Activated B cell treated with CpG ODN at 0.5 μM for 24 hours (primary cell): ENCODE measurements at places on chromosomes 3 and 15.
A peak's percentile ranks its signal among the peaks of the same experiment; 100 is the strongest.

DNA sequence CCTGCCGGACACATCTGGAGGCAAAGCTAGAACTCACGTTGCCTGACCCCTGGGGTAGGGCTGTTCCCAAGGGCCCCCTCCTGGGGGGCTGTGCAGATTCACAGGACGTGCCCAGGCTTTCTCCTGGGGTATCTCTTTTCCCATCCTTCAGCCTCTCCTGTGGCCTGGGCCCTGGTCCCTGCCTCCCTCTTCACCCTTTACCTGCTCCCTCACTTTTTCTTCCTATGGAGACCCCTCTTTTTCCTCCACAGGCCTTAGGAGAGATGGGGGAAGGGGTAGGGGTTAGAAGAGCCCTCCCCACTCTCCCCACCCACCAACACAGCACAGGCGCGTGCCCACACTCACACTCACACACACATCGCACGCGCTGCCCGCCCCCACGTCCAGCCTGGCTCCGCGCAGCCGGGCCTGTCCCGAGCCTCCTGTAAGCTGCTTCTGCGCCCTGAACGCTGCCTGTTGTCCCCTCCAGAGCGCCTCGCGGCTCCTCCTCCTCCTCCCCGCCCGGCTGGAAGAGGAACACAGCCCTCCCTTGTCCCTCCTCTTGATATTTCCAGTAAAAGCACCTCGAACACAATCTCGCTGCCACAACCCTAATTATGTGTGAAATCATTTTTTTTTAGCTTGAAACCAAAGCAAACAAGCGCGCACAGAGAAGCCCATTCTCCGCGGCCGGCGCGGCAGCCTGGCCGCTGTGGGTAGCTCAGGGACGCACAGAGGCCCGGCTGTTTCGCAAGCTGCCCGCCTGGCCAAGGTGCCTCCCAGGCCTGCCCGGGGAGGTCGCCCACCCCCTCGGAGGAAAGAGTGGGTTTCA, 33.9 kb upstream of the ACAN start:
- DNase-seq, result no peak
- H3K36me3 ChIP-seq, result peaks cover 5% of the 10 kb centered on the region
- peaks cover 34% of the 10 kb centered on the region for H3K27me3 ChIP-seq
- H3K4me3 ChIP-seq, result no peak overlapping the region
- no peaks in the 10 kb centered on the region for H3K4me1 ChIP-seq

DNA sequence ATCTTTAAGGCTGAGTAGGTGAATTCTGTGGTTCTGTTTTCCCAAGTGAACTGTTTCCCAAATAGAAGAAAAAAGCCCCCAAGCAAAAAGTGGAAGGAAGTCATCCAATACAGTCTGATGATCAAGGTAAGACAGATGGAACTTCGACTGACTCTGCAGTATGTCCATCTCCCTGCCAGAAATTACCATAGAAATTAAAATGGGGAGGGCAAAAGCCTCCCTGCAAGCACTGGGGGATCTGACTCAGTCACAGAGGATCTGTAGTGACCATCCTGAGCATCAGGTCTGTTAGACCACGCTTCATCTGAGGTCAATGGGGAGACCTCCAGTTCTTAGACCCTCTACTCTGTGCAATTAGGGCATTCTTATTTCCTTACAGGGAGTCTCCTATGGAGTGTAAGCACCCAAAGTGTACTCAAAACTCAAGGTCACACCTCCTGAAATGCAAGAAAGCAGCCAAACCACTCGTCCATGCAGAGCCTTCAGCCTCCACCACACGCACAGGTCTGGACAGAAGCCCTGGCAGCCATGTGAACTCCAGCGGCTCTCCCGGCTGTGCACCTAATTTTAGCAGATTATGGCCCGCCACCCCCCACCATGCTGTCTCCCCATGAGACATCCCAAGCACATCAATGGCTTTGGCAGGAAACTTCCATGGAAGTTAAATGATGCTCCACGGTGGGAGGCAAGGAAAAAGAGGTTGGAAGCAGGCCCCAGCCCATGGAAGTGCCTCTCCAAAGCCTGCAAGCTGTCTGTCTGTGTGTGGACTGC, 348.7 kb downstream of the NTRK3 start:
- no peak for DNase-seq
- H3K27ac ChIP-seq, result no peak overlapping the region
- H3K4me3 ChIP-seq, result no peak overlapping the region
- no peaks in the 10 kb centered on the region for H3K4me1 ChIP-seq
- H3K27me3 ChIP-seq, result no peaks in the 10 kb centered on the region
- no peaks in the 10 kb centered on the region for H3K36me3 ChIP-seq

DNA sequence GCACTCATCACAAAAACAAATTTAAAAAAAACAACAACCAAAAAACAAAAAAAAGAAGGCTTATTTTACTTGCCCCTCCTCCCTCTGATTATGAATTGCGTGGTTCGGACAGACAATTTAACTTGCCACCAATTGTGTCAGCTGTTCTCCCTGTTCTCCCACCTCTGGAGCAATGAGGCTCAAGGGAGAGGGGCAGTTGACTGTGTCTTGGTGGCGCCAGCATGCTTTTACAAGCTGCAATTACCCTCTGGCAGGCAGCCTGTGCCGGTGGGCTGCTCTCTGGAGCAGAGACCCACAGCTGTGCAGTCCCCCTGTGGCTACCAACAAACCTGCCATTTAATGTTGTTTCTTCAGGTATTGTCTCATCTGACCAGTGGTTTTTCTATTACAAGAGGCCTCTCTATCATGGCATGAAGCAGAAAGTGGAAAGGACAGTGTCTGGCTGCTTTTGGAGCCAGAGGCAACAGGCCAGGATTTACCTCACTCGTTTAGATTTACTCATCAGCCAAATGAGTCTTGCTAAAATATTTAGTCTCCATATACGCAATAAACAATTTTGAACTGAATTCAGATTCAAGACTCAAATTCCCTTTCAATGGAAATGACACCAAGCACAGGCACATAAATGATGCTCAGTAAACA, 192.0 kb upstream of the TPRG1 start:
- no peak for DNase-seq
- peaks cover 8% of the 10 kb centered on the region for H3K4me1 ChIP-seq
- H3K4me3 ChIP-seq, result no peak overlapping the region
- no peaks in the 10 kb centered on the region for H3K36me3 ChIP-seq
- peaks cover 13% of the 10 kb centered on the region for H3K27me3 ChIP-seq
- H3K27ac ChIP-seq, result no peak overlapping the region

DNA sequence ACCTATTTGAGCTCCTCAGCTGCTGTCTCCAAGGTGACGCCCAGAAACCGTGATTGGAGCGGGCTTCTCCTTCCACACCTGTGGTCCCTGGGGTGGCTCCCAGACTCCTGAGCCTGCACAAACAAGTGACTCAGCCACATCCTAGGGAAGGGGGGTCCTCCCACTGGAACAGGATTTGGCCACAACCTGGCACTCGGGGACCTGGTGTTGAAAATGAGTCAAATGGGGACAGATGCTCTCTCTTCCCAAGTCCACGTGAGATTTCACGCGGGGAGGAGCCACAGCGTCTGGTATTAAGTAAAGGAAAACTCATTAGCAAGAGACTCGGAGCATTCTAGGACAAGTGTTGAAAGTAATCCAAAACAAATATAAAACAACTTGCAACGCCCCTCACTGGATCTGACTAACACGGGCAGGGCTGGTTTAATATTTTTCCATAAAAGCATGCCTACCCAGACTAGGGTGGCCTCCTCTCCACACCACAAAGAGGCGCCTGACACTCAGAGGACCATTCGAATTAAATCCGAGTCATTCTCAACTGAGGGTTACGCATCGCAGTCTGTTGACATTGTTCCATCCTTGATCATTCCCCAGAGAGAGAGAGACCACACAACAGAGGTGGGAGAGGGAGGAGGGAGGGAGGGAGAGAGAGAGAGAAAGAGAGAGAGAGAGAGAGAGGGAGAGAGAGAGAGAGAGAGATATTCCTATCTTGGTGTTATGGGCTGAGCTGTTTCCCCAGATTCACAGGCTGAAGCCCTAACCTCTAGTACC, 74.4 kb downstream of the MGLL start:
- no peak for DNase-seq
- peaks cover 32% of the 10 kb centered on the region for H3K4me1 ChIP-seq
- H3K4me3 ChIP-seq, result no peak overlapping the region
- H3K27ac ChIP-seq, result peak overlapping the region; percentile 31
- H3K36me3 ChIP-seq, result no peaks in the 10 kb centered on the region

DNA sequence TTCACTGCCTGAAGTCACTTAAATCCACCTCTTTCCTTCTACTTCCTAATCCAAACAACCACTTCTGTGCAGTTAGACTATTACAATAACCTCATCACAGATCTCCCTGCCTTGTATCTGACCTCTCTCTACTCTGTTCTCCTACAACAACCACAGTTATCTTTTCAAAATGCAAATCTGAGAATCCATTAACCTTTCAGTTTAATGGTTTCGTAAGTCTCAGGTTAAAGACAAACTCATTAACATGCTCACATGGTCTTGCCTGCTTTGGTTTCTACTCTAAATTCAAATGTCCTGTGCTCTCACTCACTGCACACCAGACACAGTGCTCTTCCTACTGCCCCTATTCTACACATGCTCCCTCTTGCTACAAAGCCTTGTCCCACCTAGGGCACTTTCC, 406.5 kb upstream of the THBS1 start:
- H3K27me3 ChIP-seq, result peaks cover 2% of the 10 kb centered on the region
- H3K27ac ChIP-seq, result no peak overlapping the region
- no peaks in the 10 kb centered on the region for H3K36me3 ChIP-seq
- H3K4me1 ChIP-seq, result no peaks in the 10 kb centered on the region
- DNase-seq, result no peak
